NCI-H526 treated with DMSO at 0.1 percent for 48 hours (cell line): ENCODE measurements at places on chromosomes 4 and X.

GRCh38 chrX:97751735-97752134, 868.0 kb downstream of the RPA4 start:
- DNase-seq, result no peak

GRCh38 chr4:112141366-112142138, 3.7 kb upstream of the FAM241A start:
- no peak for DNase-seq

DNA sequence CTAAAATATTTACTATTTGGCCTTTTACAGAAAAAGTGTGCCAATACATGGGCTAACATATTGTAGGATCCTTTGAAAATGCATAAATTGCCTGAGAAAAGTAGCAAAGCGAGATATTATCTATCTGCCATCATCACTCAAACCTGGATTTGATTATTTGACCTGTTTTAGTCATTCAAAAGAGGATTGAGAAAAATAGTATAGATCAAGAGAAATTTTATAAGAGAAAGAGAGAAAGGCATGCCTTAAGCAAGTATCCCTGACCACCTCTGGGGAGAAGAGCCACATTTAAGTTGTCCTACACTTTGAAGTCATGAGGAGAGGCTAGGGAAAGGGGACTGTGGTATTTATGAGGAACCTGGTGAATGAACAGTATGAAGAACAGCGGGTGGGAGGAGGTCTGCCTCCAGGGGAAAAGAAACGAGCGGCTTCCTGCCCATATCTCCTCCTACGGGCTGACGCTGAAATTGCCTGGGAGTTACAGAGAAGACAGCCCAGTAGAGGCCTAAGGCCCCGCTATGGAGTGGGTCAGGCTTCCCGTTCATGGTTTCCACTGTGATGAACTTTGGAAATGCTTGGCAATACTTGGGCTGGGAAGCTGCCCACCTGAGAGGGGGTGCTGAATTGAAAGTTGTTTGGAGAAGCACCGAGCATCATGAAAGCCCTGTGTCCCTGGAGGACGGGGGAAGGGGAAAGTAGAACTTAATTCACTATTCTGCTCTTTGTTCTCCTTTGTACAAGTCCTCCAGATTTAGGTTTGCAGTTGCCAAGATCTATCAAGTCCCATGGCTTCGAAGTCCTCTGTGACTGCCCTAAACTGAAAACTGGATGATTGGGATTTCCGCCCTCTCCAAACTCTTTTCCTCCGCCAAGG, 106.9 kb upstream of the ACSL4 start:
- DNase-seq, result no peak

- no peak for DNase-seq
Observed at GRCh38 chr4:129254526-129254925, 158.6 kb downstream of the C4orf33 start.
